Activated naive CD8-positive, alpha-beta T cell treated with anti-CD3 and anti-CD28 coated beads, Interleukin-2, amount 10 ng/mL, durations not matched to agents 7 days and 5 days (primary cell): ENCODE measurements at places on chromosomes 1 and 21. TPM values are rescaled to one million over a fixed set of nuclear protein-coding genes. Genes with fewer than 3 reads are reported as not detected.

GREM2 gene
- not detected for total RNA-seq

DNA sequence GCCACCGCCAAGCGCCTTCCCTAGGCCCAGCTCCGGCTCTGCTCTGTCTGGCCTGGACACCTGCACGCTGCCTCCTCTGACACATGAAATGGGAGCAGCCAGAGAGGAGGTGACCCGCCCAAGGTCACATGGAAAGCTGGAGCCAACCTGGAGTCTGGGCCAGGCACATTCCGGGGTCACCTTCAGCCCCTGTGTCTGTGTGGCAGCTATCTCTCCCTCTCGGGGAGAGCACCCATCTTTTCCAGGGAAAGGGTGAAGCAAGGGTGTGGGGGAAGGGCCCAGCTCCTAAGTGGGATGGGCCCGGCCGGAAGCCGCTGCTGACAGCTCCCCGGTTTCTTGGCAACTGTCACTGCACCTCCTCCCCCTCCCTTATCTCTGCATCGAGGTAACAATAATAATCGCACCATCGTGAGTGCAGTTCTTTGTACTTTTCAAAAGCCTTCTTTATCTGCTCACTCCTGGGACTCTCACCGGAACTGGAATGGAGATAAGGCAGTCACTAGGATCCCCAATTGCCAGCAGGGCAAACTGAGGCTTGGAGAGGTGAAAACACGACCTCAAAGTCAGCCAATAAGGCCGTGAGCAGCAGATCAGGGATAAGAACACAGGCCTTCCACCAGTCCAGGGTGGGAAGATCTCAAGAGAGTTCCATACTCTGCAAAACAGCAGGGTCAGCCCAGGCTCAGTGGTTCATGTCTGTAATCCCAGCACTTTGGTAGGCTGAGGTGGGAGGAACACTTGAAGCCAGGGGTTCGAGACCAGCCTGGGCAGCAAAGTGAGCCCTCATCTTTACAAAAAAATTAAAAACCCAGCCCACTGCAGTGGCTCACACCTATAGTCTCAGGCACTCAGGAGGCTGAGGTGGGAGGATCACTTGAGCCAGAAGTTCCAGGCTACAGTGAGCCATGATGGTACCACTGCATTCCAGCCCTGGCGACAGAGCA lies 36.9 kb downstream of the RAP1GAP start:
- peaks cover 13% of the 10 kb centered on the region for H3K27me3 ChIP-seq
- no peaks in the 10 kb centered on the region for H3K36me3 ChIP-seq
- H3K4me1 ChIP-seq, result no peaks in the 10 kb centered on the region
- H3K4me3 ChIP-seq, result no peak overlapping the region
- no peak overlapping the region for H3K27ac ChIP-seq

GRCh38 chr1:57824535-57824934 lies 400.7 kb upstream of the DAB1 start:
- no peaks in the 10 kb centered on the region for H3K4me1 ChIP-seq
- H3K36me3 ChIP-seq, result no peaks in the 10 kb centered on the region
- H3K27ac ChIP-seq, result no peak overlapping the region
- H3K4me3 ChIP-seq, result no peak overlapping the region
- DNase-seq, result no peak

- no peaks in the 10 kb centered on the region for H3K36me3 ChIP-seq
- no peak overlapping the region for H3K27ac ChIP-seq
- H3K4me1 ChIP-seq, result peaks cover 7% of the 10 kb centered on the region
- H3K4me3 ChIP-seq, result no peak overlapping the region
- DNase-seq, result no peak
- peaks cover 27% of the 10 kb centered on the region for H3K27me3 ChIP-seq
These were observed 4.2 kb downstream of the RASSF5 start for GRCh38 chr1:206511362-206512057.

GRCh38 chr21:34510148-34511142 lies 1.6 kb downstream of the KCNE1 start:
- no peak overlapping the region for H3K27ac ChIP-seq
- no peak overlapping the region for H3K4me3 ChIP-seq
- H3K4me1 ChIP-seq, result no peaks in the 10 kb centered on the region
- H3K36me3 ChIP-seq, result no peaks in the 10 kb centered on the region
